ENCODE measurements at places on chromosomes 13 and 19.

- no peak for DNase-seq
Observed at GRCh38 chr19:51641648-51642047, 5.0 kb downstream of the SIGLEC14 start.

DNA sequence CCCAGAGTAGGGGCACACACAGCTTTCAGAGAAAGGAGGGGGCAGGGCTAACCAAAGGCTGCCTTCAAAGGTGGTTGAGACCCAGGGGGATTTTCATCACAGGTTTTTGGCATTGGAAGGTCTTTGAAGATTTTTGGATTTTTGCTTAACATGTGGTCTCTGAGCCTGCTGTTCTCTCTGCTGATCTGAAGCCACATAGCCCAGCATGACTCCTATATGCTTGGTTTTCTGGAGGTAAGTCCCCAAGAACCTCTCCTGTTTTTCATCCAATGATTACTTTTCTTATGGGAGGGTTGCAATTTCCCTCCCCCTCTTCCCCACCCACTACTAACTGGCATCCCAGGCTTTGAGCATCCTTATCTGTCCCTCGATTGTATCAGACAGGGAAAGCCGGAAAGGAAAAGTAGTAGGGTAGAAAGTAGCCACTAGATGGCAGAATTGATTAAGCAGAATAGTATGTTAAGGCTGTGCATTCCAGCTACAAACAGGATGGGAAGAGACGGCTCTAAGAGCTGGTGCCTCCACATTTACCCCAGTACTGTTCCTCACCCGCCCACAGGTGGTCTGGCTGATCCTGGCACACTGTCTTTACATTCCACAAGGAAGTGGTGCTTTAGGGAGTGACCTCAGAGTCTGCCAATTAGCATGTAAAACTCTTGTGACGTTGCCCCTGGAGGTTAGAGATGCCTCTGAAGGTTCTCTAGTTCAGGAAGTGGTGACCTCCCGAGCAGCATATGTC is 218.9 kb upstream of the EDNRB start:
- DNase-seq, result peak; percentile 86

GRCh38 chr13:49030213-49030612 is 54.5 kb downstream of the FNDC3A start:
- no peak for DNase-seq

DNA sequence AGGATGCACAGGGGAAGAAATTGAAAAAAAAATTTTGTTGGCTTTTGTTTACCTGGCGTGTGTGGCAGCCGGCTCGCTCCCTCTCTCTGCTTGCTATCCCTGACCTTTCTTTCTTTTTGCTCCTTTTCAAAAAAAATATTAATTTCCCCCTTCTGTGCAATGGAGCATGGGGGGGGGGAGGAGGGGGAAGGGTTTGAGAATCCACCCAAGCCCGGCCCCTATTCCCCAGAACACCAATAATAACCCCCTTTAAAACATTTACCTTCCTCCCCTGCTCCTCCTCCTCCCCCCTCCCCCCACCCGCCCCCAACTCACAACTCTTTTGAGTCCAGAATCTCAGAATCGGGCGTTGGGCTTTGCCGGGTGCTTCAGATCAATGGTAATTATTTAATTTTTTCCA is 28.4 kb downstream of the NFIX start:
- no peak for DNase-seq

GRCh38 chr13:33045851-33046592 is 29.8 kb downstream of the KL start:
- no peak for DNase-seq

DNA sequence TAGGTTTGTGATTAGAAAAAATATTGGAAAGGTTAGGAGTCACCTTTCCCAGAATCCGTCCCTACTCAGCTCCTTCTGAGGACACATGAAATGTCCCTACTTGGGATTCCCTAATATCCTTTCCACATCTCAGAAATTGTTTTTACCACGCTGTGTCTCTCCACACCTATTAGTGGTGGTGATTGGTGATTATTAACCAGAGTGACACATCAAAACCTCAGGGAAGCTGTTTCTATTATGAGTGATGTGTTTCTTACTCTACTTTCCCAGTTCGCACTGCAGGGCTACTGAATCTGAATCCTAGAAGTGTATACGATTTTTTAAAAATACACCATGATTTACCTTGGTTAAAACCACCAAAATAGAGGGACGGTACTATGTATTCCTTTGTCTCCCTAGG is 460.8 kb downstream of the TBC1D4 start:
- no peak for DNase-seq

- DNase-seq, result no peak
Observed at GRCh38 chr13:40681341-40682146, 15.1 kb upstream of the FOXO1 start.

DNA sequence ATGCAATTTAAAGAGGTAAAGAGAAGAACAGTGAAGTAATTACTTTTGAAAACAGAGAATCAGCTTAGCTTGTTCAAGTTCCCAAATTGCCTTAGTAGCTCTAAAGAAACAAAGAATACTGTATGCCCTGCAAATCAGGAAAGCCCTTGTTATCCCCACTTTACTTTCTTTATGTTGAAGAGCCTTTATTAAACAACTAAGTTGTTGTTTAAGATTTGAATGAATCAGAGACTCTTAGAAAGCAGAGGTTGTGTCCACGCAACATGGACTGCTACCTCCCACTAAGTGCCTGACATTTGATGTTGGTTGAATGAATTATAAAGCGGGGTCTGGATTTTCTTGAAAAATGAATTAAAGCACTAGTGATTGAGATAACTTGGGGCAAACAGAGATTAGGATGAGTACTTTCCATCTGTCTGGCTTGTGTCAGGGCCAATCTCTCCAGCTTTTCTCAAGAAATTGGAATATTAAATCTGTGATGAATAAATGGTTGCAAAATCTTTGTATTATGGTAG is 214.7 kb downstream of the POSTN start:
- DNase-seq, result no peak

GRCh38 chr13:97241761-97242160 is 19.6 kb downstream of the MBNL2 start:
- DNase-seq, result no peak

- no peak for DNase-seq
Observed at GRCh38 chr13:85724546-85725432, 74.4 kb downstream of the SLITRK6 start.

GRCh38 chr13:113654175-113654560 is 3.8 kb downstream of the ATP4B start:
- DNase-seq, result no peak

DNA sequence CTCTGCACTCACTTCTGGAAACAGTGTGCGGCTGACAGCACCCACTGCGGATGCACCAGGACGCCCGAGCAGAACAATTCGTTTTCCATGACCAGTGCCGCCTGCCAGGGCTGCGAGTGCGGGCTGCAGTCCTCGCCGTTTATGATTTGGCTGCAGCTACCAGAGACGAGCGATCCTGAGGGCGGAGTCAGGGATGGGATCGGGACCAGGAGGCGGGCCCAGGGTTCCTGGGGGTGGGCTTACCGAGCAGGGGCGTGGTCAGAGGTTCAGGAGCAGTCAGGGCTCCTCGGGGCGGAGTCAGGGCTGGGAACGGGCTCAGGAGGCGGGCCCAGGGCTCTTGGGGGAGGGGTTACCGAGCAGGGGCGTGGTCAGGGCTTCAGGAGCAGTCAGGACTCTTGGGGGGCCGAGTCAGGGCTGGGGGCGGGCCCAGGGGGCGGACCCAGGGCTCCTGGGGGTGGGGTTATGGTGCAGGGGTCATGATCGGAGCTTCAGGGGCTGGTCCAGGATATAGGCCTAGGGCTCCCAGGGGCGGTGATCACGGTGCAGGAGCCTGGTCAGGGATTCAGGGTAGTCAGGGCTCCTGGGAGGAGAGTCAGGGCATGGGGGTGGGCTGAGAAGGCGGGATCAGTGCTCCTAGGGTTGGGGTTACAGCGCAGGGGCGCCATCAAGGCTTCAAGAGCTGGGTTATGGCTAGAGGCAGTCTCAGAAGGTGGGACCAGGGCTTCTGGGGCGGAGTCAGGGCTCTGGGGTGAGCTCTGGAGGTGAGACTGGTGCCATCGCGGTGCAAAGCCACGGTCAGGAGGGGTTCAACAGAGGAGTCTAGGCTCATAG is 1.7 kb downstream of the KLK4 start:
- DNase-seq, result peak; percentile 71

DNA sequence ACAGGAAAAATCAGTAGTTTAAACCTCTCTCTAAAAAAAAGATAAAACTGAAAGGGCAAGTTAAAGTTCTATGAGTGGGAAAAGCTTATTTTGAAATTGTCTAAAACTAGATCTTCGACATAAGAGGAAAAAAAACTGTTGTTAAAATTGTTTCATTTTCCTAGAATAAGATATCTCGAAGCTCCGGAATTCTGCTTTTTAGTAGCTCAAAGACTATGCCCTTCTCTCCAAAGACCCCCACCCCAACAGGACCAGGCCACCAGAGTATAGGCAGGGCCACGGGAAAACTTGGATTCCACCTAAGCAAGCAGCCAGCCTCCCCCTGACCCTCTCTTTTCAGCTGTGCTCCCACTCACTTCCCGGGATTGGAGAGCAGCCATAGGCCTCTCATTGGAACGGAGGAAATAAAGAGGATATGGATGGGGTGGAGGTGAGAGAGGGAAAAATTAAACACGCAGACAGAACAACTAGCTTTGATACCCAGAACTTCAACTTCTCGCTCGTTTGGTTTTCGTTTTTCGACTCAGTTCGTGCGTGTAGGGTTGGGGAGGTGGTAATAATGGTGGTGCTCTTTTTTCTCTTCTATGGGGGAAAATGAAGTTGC is 3.0 kb downstream of the POU4F1 start:
- no peak for DNase-seq

GRCh38 chr13:106354961-106355360 is 180.5 kb downstream of the EFNB2 start:
- DNase-seq, result no peak

GRCh38 chr19:13420780-13421179 is 85.5 kb downstream of the CACNA1A start:
- DNase-seq, result no peak

- DNase-seq, result no peak
Observed at GRCh38 chr19:9622531-9622930, 1.5 kb upstream of the ZNF561 start.

- no peak for DNase-seq
Observed at GRCh38 chr13:23778879-23779278, 110.3 kb downstream of the MIPEP start.

GRCh38 chr19:34733266-34733745 is 737 bp upstream of the ZNF181 start:
- DNase-seq, result no peak

- no peak for DNase-seq
Observed at GRCh38 chr19:39483141-39483540, 2.5 kb downstream of the TIMM50 start.

- DNase-seq, result no peak
Observed at GRCh38 chr13:44118881-44119280, 239.2 kb downstream of the LACC1 start.
